ENCODE measurements at places on chromosomes 3 and 15.

DNA sequence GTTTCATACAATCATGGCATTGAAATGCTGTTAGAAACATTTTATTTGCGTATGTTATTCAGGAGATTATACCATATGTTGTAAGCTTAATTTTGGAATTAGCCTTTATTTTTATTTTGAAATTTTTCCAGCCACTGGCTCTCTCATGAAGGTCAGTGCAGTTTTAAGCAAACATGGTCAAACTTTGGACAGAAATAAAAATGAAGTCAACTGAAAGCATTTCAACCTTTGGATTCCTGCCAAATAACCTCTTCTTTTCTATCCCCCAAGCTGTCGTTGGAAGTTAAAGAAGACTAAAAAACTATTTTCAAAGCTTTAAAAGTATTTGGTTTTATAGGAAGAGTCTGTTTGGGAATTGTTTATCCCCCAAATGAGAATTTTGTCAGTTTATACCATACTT is 846.6 kb downstream of the MCTP2 start:
- no peak for DNase-seq

GRCh38 chr15:80464951-80465625 is 60.9 kb downstream of the ARNT2 start:
- DNase-seq: no peak

DNA sequence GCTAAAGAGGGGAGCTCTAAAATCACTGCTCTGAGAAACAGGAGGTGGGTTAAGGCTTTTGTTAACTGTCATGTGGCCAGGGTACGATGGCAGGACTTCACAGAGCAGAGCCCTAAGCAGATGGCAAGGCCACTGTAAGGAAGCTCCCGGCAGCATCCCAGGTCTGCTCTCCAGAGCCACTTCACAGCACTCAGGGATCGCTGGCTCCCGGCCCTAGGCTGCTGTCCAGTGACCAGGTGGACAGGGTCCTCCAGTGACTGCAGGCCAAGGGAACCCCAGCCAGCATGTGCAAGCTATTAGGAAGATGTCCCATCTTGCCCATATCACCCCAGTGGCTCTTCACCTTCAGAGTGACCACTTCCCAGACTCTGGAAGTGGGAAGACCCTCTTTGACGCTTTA is 10.4 kb downstream of the TMEM41A start:
- no peak for DNase-seq

GRCh38 chr3:32109256-32109655 is 2.8 kb downstream of the GPD1L start:
- DNase-seq: no peak

GRCh38 chr3:75951941-75952340 is 166.6 kb upstream of the ZNF717 start:
- DNase-seq: no peak

GRCh38 chr3:146640955-146641867 is 36.1 kb upstream of the PLSCR5 start:
- DNase-seq: peak; percentile 83

DNA sequence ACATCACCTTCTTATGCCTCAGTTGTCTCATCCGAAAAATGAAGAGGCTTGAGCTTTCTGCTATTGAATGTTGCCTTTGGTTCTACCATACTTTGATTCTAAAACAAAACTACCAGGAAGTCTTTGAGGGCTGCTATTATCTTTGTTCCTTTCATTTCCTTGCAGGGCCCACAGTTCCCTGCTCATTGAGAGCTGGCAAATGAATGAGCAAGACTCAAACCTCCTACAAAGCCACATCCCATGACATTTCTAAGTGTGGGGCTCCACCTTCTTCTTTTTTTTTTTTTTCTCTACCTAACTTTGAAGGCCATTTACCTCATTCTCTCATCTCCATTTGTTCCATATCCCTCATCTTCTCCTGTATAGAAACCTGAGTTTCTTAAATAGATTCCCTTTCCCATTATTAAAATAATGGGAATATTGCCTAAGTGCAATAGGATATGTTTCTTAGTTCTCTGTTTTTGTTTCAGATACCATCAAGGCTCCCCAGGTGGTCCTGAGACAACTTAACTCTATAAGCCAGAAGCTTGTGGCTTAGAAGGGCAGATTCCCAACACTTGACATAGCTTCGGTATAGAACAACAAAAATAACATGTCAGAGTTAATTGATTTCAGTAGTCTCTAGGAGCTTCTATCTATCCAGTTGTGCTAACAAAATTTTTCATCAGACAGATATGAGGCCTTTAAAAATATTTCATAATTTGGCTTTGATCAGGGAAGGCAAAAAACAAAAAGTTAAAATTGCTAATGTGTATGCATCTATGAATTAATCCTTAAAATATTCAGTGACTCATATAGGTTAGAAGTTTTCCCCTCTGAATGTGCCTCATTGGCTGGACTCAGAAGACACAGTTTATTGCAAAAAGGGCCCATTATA is 951.6 kb downstream of the TUSC7 start:
- no peak for DNase-seq

GRCh38 chr3:142888099-142888480 is 793 bp downstream of the PCOLCE2 start:
- no peak for DNase-seq

DNA sequence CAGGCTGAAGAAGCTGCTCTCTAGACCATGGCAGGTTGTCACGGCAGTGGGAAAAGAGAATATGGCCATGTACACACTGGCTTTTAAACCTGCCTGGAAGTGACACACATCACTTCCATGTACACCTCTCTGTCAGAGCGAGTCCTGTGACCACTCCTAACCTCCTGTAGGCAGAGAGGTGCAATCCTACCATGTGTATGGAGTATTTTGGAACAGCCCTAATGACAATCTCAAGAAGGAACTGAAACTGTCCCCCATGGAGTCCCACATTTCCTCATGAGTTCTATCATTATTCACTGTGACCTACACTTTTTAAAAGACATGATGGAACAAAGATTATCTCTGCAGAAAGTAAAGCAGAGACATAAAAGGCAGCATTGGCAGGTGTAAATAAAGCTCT is 153.4 kb upstream of the PFN2 start:
- peak; percentile 11 for DNase-seq

DNA sequence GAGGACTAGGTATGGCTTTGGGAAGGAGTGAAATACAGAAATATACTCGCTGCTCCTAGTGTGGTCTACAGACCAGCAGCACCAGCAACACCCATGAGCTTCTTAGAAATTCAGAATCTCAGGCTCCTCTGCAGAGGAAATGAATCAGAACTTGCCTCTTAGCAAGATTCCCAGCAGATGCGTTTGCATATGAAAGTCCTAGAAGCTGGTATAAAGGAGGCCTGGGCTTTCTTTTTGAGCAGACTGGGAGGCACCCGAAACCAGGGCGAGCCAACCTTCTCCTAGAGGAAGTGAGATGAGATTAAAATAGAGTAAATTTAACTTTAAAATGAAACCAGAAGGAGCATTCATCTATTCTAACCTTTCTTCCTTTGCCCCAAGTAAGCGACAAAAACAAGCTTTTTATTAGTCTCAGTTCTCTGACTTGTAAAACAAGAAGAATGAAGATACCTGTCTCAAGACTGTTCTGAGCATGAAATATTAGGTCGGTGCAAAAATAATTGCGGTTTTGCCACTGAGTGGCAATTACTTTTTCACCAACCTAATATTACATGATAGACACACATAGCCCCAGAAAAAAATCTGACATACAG is 140.0 kb downstream of the PDZRN3 start:
- no peak for DNase-seq

DNA sequence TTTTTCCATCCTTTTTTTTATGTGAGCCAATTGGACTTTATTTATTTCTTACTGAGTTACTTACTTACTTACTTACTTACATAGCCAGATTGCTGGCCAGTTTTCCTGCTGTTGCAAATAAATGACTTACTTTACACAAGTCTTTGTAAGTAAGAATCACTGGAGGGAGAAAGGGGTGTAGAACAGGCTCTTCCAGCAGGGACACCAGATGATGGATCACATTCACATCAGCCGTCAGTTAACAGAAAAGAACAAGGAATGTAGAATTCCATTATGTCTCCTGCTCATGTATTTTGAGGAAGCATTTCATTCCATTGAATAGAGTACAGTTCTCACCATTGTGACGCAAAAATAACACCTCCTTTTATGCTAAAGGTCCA is 188.6 kb downstream of the FNDC3B start:
- DNase-seq: no peak

DNA sequence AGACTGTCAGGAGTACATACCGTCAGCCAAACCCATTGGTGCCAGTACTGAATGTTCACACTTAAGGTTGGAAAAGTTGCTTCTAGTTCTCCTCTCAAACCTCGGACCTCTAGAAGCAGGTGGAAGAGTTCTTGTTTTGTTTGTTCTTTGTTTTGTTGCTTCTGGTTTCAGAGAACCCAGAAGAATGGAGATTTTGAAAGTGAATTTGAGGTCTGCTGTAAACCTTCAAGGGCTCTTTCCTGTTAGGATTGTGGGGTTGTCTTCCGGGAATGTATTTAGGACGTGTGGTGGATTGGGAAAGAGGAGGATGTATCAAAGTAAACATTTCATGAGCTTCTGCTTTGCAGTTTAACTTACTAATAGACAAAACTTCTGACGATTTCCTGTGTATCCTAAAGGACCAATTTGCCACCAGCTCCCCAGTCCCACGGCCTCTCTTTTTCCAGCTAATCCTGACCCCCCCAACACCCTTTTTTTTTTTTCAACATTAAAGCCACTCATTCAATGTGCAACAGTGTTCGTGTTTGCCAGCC is 50.3 kb downstream of the FILIP1L start:
- DNase-seq: no peak

- DNase-seq: no peak
These were observed 72.1 kb upstream of the MAGI1 start for GRCh38 chr3:66110840-66111239.

GRCh38 chr3:61777483-61777882 is 216.1 kb downstream of the PTPRG start:
- DNase-seq: no peak

DNA sequence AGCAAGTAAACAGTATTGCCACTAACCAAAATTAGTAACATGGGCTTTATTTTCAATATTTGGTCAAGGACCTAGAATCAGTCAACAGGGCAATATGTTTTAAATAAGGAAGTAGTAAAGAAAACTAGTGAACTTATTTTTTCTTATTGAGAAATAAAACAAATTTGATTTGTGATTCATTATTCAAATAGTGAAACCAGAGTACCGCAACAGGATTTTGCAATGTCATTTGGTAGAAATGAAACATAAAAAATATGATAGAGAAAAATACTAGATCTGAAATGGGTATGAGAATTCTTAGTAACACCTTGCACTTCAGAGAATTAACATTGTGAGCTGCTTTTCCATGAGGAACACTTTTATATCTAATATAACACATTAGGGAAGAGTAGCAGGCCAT is 291.8 kb upstream of the GBE1 start:
- no peak for DNase-seq

GRCh38 chr15:59492389-59493377 is 54.7 kb downstream of the FAM81A start:
- DNase-seq: peak; percentile 68

- no peak for DNase-seq
These were observed 338.6 kb downstream of the FOXP1 start for GRCh38 chr3:71244826-71245488.

DNA sequence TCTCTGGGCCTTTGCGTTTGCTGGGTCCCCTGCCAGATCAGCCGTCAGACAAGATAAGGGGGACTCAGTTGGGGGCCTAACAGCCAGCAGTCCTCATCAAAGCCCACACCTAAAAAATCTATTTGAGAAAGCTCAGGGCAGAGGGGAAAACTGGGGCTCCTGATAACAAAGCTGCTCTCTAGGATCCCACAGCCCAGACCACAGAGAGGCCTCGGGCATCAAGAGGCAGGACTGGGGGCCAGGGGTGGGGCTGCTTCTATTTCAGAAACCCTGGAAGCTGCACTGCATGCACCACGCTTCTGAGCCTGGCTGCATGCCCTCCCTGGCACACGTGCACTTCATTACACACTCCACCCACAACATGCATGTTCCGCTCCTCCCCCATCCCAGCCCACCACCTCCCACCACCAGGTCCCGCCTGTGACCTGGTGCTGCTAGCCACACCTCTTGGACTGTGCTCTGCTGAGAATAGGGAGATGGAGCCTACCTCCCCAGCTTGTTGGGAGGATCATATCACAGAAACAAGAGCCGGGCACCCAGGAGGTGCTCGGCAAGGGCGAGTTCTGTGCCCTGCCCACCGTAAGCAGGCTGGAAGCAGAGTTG is 26.6 kb downstream of the FBLN2 start:
- no peak for DNase-seq

GRCh38 chr3:174251681-174252080 is 607.5 kb upstream of the NAALADL2 start:
- no peak for DNase-seq

- DNase-seq: no peak
These were observed 396.1 kb downstream of the TUSC7 start for GRCh38 chr3:117105686-117106085.

GRCh38 chr15:100919481-100920405 is 586 bp downstream of the LRRK1 start:
- DNase-seq: peak; percentile 40

DNA sequence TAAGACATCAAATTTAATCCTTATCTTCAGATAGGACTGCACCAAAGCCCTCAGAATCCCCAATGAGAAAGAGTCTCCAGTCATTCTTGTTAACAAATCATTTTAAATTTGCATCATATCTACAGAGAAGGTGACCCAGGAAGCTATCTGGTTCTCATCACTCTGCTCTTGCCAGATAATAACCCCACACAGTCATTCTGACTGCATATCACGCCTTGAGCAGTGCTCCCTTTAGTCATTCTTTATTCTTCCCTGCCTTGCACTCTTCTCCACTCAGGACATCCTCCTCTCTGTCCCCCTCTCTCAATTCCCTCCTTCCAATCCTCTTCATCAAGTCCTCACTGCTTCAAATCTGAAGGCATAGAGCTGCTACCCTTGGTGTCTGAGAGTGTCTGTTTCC is 83.7 kb upstream of the COL6A6 start:
- no peak for DNase-seq

- DNase-seq: no peak
These were observed 9.1 kb downstream of the PLA2G4F start for GRCh38 chr15:42147431-42147735.

DNA sequence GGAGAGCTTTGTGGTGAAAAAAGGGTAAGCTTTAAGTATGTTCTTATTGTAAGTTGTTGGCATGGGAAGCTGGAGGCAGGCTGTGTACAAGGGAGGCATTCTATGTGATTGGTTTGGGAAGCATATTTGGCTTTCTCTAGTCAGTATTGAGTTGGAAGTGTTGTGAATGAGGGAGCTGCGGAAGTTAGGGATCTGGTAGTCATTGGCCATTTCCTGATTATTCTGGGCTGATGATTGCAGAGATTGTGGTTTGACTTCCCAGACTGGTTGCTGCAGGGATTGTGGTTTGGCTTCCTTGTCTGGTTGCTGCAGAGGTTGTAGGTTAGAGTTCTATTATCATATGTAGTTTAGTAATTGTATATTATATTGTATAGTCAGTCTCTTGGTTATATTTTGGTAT is 21.0 kb downstream of the STXBP5L start:
- DNase-seq: no peak

GRCh38 chr3:80688814-80689213 is 921.0 kb upstream of the ROBO1 start:
- peak; percentile 1 for DNase-seq

- DNase-seq: peak; percentile 34
These were observed 6.5 kb downstream of the FOXP1 start for GRCh38 chr3:71577011-71577410.

- no peak for DNase-seq
These were observed 17.5 kb downstream of the STAC start for GRCh38 chr3:36397841-36398240.

Data from NAMALWA (cell line).